ENCODE measurements at places on chromosomes 2 and 18. TPM values are rescaled to one million over a fixed set of nuclear protein-coding genes. Genes with fewer than 3 reads are reported as not detected.

DNA sequence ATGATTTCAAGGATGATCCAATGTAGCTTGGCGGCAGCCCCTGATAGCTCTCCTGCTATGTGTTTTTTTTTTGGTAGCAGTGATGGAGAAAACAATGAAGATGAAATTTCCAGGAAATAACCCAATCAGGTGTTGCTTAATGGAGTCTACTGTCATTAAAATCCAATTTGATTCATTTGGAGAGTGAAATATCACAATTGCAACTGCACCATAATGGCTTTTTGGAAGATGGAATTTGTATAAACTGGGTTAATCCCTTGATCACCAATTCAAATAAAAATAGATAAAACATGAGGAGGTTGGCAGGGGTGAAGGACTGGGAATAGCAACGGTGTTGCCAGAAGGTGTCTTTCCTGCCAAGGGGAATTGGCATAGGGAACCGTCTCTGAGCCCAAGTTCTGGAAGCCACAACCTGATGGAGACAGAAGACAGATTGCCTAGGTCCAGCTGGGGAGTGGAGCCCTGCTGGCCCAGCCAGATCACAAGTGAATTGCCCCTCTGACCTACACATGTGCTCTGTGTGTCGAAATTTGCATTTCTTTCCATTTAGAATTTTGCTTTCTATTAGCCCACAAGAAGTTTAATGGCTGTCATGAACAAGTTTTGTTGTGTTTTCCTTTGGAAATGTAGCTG is 170.3 kb upstream of the SPRED2 start:
- H3K27me3 ChIP-seq: no peaks in the 10 kb centered on the region
- no peak overlapping the region for H3K27ac ChIP-seq
- peaks cover 7% of the 10 kb centered on the region for H3K4me1 ChIP-seq

DNA sequence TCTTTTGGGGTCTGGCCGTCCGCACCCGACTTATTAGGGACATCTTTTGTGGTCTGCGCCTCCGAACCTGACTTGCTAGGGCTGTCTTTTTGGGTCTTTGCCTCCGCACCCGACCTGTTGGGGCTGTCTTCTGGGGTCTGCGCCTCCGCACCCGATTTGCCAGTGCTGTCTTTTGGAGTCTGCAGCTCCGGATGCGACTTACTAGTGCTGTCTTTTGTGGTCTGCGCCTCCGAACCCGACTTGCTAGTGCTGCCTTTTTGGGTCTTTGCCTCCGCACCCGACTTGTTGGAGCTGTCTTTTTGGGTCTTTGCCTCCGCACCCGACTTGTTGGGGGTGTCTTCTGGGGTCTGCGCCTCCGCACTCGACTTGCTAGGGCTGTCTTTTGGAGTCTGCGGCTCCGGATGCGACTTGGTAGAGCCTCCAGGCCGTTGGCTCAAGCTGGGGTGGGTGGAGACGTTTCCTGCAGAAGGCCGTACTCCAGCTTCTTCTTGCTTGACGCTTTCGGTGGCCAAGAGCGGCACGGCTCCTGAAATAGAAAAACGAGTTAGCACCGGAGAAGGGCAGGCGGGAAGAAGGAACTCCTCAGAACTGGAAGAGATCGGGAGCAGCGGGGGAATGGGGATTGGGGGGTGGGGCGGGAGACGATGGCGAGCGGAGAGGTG is 498 bp downstream of the TGOLN2 start:
- peaks cover 17% of the 10 kb centered on the region for H3K4me1 ChIP-seq
- no peaks in the 10 kb centered on the region for H3K27me3 ChIP-seq
- H3K36me3 ChIP-seq: peaks cover 22% of the 10 kb centered on the region
- peak; percentile 43 for DNase-seq
- peak overlapping the region; percentile 86 for H3K27ac ChIP-seq
- H3K4me3 ChIP-seq: peak overlapping the region; percentile 87

Gene DAW1
- 1.2 TPM for total RNA-seq

Gene VWA3B
- total RNA-seq: not detected

Measured in A673 (cell line).